ENCODE measurements at places on chromosomes 1 and 21. TPM values are rescaled to one million over a fixed set of nuclear protein-coding genes. Genes with fewer than 3 reads are reported as not detected.

FBLIM1 gene
- not detected for total RNA-seq

PSMD4 gene
- 239 TPM for total RNA-seq

EIF2D gene
- total RNA-seq: 100 TPM

CD58 gene
- 28.8 TPM for total RNA-seq

NEGR1 gene
- total RNA-seq: not detected

COL8A2 gene
- 0.48 TPM for total RNA-seq

CALML6 gene
- 0.78 TPM for total RNA-seq

TNFRSF18 gene
- total RNA-seq: 79.2 TPM
